ENCODE measurements at places on chromosomes 12 and 14. TPM values are rescaled to one million over a fixed set of nuclear protein-coding genes. Genes with fewer than 3 reads are reported as not detected.

Gene HOXC5
- not detected for total RNA-seq

Gene TAS2R43
- 2.2 TPM for total RNA-seq

Gene DTX1
- not detected for total RNA-seq

Gene OR4E2
- not detected for total RNA-seq

Gene IGF1
- total RNA-seq, result not detected

Gene MUCL1
- not detected for total RNA-seq

Gene ZNF891
- total RNA-seq, result 0.79 TPM

Gene POTEG
- total RNA-seq, result not detected

Gene GNPTAB
- total RNA-seq, result 29.7 TPM

Gene HAL
- total RNA-seq, result 0.19 TPM

Gene ADAM21
- total RNA-seq, result 1.2 TPM

Gene ART4
- total RNA-seq, result 3.5 TPM

Gene CMA1
- total RNA-seq, result not detected

Gene KRT82
- not detected for total RNA-seq

Gene MMP17
- 4.2 TPM for total RNA-seq

Gene PTPRO
- 2.0 TPM for total RNA-seq

Gene KRT83
- total RNA-seq, result not detected

Gene CEBPE
- total RNA-seq, result not detected

Gene PMEL
- 1.2 TPM for total RNA-seq

Gene ZFHX2
- 0.06 TPM for total RNA-seq

Gene LRFN5
- 1.2 TPM for total RNA-seq

Gene CLEC2A
- not detected for total RNA-seq

Gene PLA2G1B
- total RNA-seq, result not detected

Gene ALX1
- total RNA-seq, result not detected

Gene MAP3K9
- under 0.01 TPM for total RNA-seq
